ENCODE measurements at places on chromosomes 16 and 17.

DNA sequence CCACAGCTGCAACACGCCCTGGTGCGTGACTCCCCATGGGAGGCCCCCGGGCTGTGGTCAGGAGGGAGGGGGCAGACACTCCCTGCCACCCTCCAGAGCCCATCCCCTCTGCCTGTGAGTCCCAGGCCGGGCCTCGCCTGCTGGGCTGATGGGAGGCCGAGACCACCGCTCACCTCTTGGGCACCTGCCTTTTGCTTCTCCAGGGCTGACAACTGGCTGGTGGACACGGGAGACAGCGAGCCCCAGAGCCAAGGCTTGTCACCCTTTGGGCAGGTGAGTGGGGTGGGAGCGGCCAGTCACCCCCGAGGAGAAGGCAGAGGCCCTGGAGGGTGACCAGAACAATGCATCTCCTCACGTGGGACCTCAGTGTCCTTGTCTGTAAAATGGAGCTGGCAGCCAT is 20.8 kb downstream of the CHMP1A start:
- no peak for DNase-seq

- no peak for DNase-seq
Measured at GRCh38 chr17:37830151-37830993, 85.5 kb upstream of the HNF1B start.

- no peak for DNase-seq
Measured at GRCh38 chr16:27840311-27841060, 223.0 kb downstream of the GSG1L start.

GRCh38 chr16:89060207-89060794 is 33.4 kb upstream of the ACSF3 start:
- DNase-seq = no peak

- no peak for DNase-seq
Measured at GRCh38 chr17:51911237-51911636, 247.3 kb downstream of the CA10 start.

DNA sequence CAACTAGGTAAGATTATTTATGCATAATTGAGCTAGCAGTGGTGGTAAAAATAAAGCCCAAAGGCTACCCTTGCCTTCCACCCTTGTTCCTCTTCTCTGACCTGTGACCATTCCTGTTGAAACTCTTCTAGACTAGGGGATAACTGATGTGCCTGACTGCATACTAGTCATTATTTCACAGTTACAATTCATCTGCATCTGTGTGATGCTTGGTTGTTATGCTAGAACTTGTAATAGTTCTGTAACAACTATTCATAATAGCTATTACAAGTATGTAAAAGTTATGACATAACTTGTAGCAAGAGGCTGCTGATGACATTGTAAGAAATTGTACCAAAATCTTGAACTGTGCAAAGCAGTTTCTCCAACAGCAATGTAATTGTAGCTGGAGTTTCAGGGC is 2.4 kb upstream of the VAC14 start:
- DNase-seq = no peak

- DNase-seq = no peak
Measured at GRCh38 chr16:85354686-85355514, 242.6 kb upstream of the CIBAR2 start.

- no peak for DNase-seq
Measured at GRCh38 chr16:88383401-88384221, 852 bp downstream of the ZNF469 start.

DNA sequence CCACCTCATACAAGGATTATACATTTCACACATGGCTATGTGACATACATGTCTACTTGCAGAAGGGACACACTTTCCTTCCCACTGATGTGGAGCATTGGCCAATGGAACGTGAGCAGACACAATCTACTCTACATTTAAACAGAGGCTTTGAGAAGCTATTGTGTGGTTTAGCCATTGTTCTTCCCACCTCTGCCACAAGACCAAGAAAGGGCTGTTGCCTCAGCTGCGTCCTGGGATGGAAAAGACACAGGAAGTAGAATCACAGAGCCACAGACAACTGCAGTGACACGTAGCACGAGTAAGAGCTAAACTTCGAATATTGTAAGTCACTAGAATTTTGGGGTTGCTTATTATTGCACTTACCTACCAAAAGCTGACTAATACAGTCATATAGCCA is 33.3 kb downstream of the PRKCB start:
- no peak for DNase-seq

GRCh38 chr16:3444032-3444388 is 530 bp downstream of the NAA60 start:
- DNase-seq = no peak

GRCh38 chr16:56477096-56477878 is 25.9 kb downstream of the OGFOD1 start:
- DNase-seq = no peak

DNA sequence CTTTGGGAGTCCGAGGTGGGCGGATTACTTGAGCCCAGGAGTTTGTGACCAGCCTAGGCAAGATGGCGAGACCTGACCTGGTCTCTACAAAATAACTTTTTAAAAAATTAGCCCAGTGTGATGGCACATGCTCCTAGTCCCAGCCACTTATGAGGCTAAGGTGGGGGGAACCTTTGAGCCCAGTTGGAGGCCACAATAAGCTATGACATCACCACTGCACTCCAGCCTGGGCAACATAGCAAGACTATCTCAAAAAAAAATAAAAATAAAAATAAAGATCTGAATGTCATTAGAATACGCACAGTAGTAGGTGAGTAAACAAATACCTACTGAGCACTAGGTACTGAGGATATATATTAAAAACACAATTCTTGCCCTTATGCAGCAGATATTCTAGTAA is 3.1 kb downstream of the SIAH1 start:
- DNase-seq = no peak

DNA sequence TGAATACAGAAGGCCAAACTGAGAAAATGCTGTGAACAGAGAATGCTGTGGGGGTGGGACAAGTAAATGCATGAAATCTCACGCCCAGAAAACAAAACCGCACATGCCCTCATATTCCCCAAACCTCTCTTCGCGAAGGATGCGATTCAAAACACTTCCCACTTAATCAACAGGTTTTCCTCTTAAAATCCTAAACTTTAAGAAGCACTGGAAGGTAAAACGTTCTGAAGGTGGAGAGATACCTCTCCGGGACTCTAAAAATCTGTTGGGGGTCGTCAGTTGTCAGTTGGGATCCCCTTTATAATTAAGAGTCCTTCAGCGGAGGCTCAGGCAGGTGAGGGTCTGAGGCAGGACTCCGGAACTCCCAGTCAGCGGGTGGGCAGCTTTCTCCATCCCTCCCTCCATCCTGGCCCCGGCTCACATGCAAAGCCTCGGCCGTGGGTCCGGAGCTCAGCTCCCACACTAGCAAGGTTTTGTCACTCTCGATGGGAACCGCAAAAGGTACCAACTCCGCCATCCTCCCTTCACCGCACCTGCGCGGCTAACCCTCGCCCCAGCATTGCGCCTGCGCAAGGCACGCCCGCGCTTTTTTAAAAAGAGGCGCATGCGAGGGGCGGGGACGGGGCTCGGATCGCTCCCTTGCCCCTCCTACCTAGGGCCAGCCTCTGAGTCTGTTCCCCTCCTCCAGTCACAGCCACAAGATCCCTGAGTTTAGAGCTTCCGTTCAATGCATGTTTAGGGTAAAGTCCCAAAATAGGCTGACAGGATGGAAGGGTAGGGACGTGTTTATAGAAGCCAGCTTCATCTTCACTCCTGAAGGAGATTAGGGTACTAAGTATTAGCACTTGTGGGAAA is at the start of gene RDM1:
TSS of gene RDM1 (minus strand) at position 563 of the 855 bp plus-strand sequence. CDS start at position 517, 46 bp downstream.
- DNase-seq = peak; percentile 45

DNA sequence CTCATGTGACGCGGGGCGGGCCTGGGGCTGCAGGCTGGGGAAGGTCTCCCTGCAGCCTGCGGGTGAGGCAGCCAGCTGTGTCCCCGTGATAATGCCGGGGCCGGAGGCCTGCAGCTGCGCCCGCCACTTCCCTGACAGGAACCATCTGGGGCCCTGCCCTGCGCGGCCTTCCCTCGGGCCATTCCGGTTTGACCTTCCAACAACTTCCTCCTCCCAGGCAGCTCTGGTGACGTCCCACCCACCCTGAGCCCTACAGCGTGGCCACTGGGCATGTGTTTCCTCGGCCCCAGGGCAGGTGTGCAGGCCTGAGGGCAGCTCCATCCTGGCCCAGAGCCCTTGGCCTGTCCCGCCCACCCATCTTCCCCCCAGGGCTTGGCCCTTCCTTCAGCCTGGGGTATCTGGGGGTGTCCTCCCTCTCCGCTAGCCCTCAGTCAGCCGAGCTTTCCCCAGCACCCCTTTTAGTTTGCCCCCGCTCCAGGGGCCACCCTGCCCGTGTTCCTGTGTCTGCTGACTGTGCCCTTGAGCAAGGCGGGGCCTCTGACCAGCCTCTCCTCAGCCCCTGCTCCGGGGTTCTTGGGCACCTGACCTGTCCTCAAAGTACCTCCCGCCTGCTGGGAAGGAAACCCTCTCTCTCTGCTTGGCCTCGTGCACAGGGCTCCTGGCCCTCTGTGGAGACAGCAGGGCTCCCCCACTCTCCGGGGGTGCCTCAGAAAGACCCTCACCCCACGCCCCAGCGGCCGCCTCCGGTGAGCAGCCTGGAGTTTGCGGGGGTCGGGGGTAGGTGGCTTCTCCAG is at the start of gene CBFA2T3:
TSS of gene CBFA2T3 (minus strand) at position 190 of the 794 bp plus-strand sequence. CDS start 400 bp downstream, outside the sequence.
- DNase-seq = peak; percentile 95

DNA sequence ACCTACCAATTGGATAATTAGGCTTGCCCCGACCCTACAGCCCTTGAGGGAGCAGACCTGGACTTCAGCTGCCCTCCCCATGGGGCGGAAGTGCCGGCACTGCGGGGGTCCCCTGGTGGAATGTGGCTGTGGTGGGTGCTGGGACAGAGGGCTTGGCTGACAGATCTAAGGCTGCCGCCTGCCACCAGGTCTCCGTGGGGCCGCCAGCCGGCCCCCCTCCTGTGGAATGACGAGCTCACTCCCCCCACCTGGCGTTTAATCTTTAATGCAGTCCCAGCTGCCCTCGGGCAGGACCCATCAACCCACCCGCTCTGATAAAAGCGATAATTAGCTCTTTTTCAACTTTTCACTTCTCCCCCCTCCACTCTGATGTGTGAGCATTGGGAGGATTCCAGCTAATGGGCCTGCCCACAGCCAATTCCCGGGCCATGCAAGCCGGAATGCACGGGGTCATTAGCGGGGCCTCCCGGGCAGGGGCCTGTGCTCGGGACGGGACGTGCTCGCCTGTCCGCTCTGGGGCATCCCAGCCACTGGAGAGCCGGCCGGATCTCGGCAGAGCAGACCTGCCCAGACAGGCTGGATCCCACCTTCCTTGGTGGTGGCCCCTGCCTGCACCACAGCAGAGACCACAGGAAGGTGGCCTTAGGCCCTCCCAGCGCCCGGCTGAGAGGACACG is 28.3 kb upstream of the GOSR2 start:
- DNase-seq = no peak

DNA sequence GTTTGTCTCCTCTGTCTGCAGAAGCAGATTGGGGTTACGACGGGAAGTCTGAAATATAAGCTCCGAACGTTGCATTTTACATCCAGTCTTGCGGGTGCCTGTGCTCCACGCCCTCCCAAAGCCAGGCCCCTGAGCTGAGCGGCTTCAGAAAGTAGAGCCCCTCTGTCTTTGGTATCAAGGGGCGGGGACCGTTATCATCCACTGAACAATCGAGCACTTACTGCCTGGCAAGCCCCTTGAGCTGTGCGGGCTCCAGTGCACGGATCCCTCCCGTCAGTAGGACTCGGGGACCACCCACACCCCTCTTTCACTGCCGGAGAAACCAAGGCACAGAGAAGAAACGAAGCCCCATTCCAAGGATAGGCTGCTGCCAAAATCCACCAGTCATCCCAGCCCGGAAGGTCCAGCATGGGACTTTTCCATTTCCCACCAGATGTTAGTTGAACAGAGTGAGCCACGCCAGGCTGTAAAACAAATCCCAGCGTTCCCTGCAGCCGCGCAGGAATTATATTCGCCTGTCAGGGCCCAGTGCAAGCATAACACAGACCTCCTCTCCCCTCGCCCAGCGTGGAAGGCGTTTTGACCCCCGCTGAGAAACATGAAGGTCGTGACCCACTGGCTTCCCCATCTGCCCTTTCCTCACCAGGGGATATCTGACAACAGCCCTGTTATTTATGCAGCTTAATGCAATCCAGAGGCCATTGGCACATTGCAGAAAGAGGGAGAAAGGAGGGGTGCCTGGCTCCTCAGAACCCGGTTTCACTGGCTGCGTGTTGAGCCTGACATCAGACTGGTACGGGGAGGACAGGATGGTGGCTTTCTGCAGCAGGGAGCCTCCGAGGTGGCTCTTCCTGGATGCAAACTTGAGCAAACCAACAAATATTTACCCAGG is 212.2 kb upstream of the FOXF1 start:
- no peak for DNase-seq

GRCh38 chr16:19033761-19034160 is 33.7 kb upstream of the COQ7 start:
- no peak for DNase-seq

GRCh38 chr17:52762147-52762793 is 603.8 kb upstream of the CA10 start:
- no peak for DNase-seq

DNA sequence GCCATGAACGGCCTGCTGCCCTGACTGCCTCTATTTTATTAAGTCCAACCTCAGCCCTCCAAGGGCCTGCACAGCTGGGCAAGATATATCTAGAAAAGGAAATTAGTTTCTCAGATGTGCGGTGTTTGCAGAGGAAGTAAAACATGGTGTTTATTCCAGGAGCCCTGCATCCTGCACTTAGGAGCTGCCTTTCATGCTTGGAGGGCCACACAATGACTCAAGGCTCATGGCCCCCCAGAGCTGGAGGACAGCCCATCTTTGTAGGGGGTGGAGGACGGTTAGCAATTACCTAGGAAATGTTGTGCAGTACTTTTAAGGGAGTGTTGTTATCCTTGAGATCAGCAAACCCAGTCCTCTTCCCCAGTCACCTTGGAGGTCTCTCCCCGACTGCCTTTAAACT is 80.5 kb downstream of the COPRS start:
- no peak for DNase-seq

GRCh38 chr16:28304214-28304613 is 11.9 kb downstream of the SBK1 start:
- DNase-seq = no peak

- DNase-seq = no peak
Measured at GRCh38 chr17:80854220-80854619, 137.4 kb upstream of the CHMP6 start.

DNA sequence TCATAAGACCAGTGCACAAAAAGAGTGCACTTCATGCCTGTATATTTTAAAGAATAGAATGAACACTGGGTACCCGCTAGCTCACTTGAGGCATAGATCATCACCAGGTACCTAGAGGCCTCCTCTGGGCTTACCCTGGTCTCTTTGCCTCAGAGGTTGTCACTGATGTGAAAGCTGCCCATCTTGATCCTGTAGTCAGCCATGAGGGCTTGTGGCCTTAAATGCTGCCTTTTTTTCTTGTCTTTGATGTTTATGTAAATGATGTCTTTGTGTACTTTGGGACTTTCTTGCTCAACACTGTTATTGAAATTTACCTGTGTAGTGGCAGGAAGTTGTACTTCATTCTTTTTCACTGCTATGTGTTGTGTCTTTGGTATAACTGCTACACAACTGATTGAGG is 26.8 kb upstream of the SLC5A10 start:
- no peak for DNase-seq

GRCh38 chr16:54402270-54402669 is 115.7 kb upstream of the IRX3 start:
- DNase-seq = no peak

DNA sequence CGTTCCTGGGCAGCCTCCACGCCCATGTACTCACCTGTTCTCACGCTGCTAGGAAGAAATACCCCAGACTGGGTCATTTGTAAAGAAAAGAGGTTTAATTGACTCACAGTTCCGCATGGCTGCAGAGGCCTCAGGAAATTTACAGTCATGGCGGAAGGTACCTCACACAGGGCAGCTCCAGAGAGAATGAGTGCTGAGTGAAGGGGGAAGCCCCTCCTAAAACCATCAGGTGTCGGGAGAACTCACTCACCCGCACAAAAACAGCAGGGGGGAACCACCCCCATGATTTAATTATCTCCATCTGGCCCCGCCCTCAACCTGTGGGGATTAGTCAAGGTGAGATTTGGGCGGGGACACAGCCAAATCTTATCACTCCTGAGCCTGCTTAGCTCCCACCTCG is 18.2 kb downstream of the RAB40C start:
- DNase-seq = no peak

Data from CMK (cell line).